ENCODE measurements at places on chromosomes 11 and 22.
A peak's percentile ranks its signal among the peaks of the same experiment; 100 is the strongest.

- DNase-seq: no peak
These were observed 602 bp downstream of the NAT10 start for GRCh38 chr11:34105957-34106504.

DNA sequence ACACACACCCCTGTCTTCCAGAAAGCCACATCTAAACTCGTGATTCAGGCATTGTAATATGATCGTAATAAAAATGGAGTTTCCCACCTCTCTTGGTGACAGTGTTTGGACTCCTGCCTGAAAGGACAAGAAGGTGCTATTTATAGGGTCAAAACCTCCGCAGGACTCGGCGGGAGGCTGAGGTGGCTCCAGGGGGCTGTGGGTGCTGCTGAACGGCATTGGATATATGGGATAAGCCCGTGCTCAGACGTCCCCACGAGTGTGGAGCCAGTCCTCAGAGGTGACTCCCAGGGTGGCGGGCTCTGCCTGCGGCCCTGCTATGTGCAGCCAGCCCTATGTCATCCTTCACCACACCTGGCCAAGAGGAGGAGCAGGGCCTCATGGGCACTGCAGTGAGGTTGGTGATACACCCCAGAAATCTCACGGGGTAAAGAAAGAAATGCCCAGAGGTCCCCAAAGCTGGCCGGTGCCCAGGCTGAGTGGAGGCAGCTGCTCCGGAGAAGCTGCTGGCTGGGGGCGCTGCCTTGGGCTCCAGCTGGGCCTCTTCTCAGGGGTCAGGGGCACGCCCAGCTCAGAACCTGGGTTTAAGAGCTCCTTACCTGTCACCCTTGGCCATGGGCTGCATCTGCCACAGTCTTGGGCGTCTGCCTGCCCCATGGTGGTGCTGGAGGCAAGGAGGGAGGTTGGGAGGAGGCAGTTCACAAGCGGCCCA is 5.1 kb upstream of the OSBPL5 start:
- no peak for DNase-seq

GRCh38 chr11:108204376-108204775 is 18.1 kb downstream of the NPAT start:
- no peak for DNase-seq

- no peak for DNase-seq
These were observed 836 bp downstream of the SPON1 start for GRCh38 chr11:13963169-13963948.

DNA sequence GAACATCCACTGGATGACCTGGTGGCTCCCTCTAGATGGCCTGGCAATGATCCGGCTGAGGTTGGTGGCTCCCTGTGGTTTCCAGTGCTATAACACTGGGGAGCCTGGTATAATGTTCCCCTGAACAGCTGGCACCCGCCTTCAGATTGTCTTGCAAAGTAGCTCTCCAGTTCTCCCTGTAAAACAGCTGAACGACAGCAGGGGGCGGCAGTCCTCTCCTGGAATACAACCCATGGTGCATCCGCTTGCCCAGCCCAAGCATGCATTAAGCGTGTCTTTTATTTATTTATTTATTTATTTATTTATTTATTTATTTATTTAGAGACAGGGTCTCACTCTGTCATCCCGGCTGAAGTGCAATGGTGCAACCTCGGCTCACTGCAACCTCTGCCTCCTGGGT is 258.9 kb downstream of the BUD13 start:
- peak; percentile 26 for DNase-seq

DNA sequence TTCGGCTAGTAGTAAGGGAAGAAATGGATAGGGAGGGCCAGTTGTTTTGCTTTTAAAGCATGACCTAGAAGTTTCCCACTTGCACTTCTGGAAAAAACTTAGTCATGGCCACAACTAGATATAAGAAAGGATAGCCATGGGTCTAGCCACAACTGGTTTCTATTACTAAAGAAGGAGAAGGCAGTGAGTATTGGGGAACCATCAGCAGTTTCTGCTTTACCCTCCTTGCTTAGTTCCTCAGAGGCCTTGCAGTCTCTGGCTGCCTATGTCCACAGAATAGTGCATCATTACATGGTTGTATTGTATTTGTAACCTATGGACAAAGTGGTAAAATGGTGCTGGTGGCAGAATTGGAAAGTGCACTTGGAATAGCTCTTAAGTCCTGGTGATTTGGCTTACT is 35.6 kb downstream of the NXPE1 start:
- no peak for DNase-seq

DNA sequence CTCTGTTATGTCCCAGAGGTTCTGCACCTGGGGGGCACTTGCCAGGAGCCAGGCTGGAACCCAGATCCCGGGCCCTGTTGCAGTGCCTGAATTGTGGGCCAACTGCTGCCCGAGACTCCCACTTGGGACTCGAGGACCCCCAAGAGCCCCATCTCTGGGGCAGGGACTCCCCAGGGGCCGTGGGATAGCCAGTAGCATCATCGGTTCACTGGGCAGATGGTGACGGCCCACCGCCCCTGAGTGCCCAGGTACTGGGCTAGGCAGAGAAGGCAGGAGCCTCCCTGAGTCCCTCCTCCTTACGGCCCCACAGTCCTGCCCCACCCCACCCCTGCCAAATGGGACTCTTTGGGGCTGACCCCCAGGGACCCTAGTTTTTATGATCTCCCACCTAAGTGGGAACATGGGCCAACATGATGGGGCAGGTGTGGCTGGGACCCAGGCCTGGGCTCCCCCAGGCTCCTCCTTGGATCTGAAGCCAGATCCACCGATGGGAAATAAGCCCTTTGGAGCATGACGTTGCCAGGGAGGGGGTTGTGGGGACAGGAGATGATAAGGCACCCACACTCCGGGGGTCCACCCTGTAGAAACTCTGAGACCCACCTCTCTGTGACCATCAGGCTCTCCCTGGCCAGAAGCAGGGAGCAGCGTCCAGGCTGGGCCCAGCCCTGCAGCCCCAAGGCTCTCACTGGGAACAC is 94.5 kb upstream of the FGF3 start:
- DNase-seq: no peak

GRCh38 chr11:129278586-129279319 is 86.6 kb upstream of the ARHGAP32 start:
- DNase-seq: no peak

GRCh38 chr11:72722050-72722748 is 30.0 kb downstream of the ARAP1 start:
- DNase-seq: peak; percentile 90

DNA sequence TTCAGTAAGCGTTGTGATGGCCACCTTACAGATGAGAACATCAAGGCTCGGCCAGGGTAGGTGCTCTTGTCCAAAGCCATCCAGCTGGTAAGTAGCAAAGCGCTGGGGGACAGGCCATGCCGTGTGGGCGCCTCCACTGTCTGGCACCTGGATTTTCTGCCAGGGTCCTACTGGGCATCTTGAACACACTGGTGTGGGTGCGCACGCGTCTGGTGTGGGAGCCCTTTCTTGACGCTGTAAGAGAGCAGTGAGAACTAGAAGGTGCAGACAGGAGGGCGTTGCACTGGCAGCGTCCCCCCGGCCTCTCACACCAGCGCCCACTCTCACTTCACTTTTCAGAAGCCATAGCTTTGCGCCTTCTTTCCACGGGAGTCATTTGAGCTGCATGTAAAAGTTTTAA is 296.6 kb downstream of the TBC1D22A start:
- no peak for DNase-seq

- DNase-seq: no peak
These were observed 4.4 kb downstream of the ALX4 start for GRCh38 chr11:44305470-44306051.

GRCh38 chr11:5366856-5367255 is 15.5 kb downstream of the OR51B6 start:
- no peak for DNase-seq

DNA sequence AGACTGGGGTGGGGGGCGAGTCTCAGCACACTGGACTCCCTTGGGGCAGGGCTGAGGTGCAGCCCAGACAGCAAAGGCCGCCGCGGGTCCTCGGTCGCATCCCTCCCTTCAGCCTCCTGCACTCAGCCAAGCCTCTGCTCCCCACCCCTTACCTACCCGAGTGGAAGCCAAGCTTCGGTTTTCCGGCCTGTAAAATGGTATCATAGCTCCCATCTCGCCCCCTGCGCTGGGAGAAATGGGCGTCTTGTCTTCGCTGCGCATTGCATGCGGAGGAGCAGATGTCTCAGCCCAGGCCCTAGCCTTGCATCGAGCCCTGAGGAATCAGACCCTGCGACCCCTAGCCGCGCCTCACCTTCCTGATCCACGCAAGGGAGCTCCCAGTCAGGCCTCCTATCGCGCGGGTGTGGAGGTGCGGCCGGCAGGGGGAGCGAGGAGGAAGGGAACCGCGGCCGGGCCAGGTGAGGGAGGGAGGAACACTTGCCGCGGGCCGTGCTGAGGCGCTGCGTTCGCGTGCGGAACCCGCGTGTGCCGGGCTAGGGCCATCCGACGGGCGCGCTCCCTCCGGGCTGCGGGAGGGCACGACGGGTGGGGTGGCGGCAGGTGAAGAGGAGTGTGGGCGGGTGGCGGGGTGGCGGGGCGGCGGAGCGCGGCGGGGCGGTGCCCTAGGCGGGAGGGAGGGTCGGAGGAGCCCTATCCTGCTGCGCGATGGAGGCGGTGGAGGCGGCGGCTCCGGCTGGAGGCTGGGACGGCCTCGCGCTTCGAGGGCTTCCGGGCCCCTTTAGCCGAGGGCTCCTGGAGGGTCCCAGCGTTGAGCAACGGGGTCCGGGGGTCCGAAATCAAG is 4.1 kb upstream of the TBX1 start:
- DNase-seq: peak; percentile 98

GRCh38 chr22:28923826-28924732 is 40.7 kb downstream of the ZNRF3 start:
- DNase-seq: no peak

- DNase-seq: no peak
These were observed 20.3 kb upstream of the DGKZ start for GRCh38 chr11:46326813-46327416.

DNA sequence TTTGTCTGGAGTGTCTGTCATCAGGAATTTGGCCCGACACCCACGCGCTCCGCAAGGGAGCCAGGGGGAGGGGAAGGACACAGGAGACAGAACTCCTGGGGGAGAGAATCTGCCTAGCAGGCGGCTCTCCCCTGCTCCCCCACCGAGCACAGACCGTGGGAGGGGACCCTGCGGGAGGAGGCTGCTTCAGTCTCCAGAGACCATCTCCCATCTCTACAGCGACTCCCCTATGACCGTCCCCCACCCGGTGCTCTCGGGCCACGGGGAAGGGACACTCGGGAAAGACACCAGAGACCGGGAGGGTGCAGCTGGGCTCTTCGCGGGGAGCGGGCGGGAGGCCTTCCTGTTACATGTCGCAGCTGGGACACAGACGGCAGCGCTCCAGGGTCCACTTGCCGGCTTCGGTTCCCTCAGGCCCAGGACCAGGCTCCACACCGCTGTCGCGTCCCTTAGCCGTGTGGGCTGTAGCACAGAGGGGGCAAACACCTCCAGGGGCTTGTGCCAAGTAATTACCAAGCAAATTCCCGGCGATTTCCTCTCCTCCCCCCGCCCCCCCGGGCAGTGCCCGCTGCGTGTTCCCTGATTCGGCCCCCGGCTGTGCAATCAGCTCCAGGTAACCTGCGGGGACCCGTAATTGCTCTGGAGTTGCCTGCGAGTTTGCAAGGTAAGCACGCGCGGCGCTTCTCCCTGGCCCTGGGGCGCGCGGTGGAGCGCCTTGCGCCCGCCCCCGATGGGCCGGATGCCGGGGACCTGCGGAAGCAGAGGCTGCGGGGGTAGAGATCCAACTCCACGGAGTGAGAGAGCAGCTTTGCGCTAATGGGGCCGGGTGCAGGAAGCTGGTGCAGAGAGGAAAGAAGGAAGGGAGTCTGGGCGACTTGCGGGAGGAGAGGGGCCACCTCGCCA is 155.1 kb upstream of the CADM1 start:
- DNase-seq: no peak

- DNase-seq: no peak
These were observed 25.4 kb downstream of the ST3GAL4 start for GRCh38 chr11:126380909-126381308.

DNA sequence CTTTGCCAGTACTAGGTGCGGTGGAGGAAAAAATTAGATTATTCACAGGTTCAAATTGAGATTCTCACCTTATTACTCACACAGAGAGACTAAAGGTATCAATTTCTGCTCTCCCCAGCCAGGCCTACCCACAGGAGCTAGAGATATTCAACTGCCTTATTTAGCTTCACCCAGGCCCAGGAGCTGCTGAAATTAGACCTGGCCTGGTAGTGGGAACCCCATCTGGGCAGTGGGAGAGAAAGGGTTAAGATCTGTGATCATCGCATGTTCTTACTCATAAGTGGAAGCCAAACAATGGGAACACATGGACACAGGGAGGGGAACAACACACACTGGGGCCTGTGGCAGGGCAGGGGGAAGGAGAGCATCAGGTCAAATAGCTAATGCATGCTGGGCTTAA is 20.9 kb upstream of the MICAL2 start:
- DNase-seq: no peak

- DNase-seq: peak; percentile 77
These were observed 29.2 kb downstream of the PDGFB start for GRCh38 chr22:39215426-39216142.

DNA sequence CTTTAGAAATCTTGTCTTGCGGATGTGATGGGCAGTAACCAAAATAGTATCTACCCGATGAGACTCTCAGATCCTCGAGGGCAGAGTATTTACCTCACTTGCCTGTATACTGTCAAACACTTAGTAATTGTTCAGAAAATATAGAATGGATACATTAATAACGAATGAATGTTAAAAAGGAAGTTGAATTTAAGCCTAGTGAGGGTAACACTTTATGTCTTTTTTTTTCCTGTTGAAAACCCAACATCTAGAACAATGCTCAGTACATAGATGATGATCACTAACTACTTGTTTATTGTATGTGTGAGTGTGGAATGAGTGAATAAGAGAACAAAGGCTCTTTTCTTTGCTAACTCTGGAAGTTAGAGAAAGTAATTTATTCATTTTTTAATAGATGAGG is 195.7 kb downstream of the MIAT start:
- no peak for DNase-seq

DNA sequence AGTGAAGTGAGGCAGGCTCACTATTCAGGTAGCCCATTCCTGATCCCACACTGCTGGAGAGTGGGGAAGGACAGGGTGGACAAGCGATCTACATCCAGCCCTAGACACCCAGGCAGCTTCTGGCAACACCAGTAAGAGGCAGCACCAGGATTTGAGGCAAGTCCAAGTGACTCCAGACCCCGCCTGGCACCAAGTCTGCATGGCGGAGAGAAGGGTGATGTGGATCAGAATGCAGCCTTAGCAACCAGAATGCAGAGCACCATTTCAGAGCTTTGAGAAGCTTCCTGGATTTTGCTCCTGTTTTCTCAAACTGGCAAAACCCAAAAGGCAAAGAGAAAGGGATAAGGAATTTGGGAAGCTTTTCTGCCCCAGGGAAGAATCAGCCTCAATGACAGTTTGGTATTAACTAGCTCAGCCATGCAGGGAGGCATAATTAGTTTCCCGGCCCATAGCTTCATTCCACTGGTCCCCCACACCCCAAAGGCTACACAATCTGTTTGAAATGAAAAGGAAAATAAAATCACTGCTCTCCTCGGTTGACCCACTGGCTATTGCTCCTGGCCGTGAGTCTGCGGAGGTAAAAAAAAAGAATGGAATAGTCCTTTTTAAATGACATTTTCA is 17.3 kb downstream of the GALNT18 start:
- no peak for DNase-seq

- no peak for DNase-seq
These were observed 18.1 kb upstream of the BDNF start for GRCh38 chr11:27718346-27718862.

All from HuH-7 (cell line).